ENCODE measurements at places on chromosomes 6 and 20.

GRCh38 chr20:46488451-46488850, 24.9 kb downstream of the ZNF334 start:
- no peak for DNase-seq

GRCh38 chr6:40552941-40553340, 34.2 kb downstream of the LRFN2 start:
- no peak for DNase-seq

- no peak for DNase-seq
These were observed 22.2 kb upstream of the TXLNB start for GRCh38 chr6:139313784-139314545.

DNA sequence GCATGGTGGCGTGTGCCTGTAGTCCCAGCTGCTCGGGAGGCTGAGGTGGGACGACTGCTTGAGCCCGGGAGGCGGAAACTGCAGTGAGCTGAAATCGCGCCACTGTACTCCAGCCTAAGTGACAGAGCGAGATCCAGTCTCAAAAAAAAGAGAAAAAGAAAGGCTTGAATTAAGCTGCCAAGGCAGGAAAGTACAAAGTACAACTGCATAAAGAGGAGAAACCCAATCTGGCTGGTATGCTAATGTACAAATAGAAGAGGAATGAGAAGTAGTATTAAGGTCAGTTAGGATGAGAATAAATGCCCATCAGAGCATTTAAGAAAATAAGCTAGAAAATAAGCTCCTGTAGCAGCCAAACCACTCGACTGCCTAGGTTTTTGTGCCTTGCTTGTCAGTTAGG, 23.1 kb upstream of the RPN2 start:
- DNase-seq, result no peak

DNA sequence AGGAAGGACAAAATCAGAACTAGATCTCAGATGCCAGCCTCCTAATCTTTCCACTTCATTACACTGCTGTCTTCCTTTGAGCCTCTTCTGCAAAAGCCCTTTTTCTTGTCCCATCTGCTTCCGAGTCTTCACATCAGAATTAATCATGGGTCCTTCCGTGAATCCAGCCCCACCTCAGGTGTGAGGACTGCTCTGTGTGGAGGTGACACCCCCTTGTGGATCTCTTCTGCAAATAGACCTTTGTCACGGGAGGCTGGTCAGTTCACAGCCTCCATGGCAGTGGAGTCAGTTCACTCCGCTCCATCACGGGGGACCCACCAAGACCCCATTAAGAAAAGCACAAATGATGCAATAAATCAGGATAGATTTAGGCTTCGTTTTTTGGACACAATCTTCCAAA, 171.1 kb downstream of the ADAT2 start:
- DNase-seq, result no peak

GRCh38 chr20:44990425-44990824, 24.1 kb downstream of the STK4 start:
- no peak for DNase-seq

- DNase-seq, result no peak
These were observed 169.9 kb upstream of the CST7 start for GRCh38 chr20:24779131-24779530.

DNA sequence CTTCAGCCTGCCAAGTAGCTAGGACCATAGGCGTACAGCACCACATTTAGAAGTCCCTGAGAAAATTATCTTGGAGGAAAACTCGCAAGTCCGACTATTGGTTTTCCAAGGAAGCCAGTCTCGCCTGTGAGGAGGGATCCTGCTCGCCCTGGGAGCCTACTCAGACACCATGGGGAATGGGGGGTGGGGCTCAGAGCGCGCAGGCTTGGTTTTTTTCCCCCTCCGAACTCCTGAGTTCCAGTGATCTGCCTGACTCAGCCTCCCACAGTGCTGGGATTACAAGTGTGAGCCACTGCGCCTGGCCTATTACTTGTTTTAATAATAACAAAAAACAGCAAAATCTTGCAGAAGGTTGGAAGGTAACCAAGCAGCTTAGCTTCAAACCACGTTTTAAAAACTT, 153.7 kb downstream of the OR2B2 start:
- no peak for DNase-seq

- no peak for DNase-seq
These were observed 45.4 kb upstream of the ID1 start for GRCh38 chr20:31559704-31560093.

DNA sequence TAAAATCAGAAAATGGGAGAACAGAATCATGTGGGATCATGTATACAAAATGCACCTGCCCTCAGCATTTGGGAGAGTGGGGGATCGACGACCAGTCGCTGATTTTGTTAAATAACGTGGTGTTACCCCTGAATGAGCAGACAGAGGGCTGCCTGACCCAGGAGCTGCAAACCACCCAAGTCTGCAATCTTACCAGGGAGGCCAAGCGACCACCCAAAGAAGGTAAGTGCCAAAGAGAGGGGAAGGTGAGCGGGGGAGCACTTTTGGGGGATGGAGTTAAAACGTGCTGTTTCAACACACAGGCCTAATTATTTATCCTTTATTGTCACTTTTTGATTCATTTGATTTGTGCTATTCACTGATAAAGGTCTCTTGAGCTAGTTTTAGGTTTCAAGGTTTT, 4.1 kb downstream of the ADGRB3 start:
- no peak for DNase-seq

- DNase-seq, result no peak
These were observed 20.0 kb upstream of the ZNFX1 start for GRCh38 chr20:49297605-49298530.

- DNase-seq, result no peak
These were observed 104.2 kb downstream of the SYCP2 start for GRCh38 chr20:59829054-59829785.

DNA sequence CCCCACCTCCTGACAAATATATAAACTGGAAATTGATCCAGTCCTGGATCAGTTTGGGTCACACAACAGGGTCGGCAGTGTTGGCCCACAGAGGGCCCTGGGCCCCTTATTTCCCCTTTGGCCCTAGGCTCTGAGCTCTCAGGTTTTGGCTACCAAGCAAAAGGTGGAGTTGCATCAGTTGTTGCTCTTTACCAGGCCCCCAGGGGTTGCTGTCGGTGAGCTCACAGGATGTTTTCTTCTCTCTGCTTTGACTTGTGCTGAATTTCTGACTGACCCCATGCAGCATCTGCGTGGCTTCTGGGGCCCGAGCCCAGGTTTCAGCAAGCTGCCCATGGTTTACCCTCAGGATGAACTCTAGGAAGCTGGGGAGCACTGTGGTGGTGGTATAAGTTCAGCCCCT, 44.6 kb downstream of the PPARD start:
- no peak for DNase-seq

- DNase-seq, result no peak
These were observed 2.1 kb downstream of the RPS21 start for GRCh38 chr20:62388839-62389600.

DNA sequence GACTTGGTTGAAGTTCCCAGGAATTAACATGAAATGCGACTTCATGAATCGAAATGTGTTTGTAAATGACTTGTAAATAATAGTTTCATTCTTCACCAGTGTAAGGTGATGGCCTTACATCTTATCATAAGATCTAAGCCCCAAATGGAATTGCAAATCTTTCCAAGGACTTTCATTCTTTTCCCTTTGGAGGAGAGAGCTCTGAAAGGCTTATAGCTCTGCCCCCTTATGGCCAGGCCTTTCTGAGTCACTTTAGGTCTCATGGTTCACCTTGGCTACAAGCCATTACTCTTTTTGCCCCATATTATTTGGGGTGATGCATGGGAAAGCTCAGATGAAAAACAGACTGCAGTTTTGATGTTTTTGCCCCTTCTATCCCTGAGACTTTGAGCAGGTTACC, 209.1 kb upstream of the BMP2 start:
- no peak for DNase-seq

DNA sequence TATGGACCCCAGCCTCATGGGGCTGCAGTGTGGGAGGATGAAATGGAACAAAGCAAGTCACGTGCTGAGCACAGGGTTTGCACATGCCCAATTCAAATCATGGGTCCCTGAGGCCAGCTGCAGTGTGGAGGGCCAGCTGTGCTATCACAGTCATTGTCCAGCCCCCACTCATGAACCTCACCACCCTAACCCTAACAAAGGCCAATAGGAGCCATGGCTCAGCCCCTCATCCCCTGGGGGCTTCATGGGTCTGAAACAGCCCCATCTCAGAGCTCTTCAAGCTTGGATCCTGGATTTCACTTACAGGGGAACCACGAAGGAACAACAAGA, 125.6 kb upstream of the MAFB start:
- DNase-seq, result no peak

- DNase-seq, result no peak
These were observed 107.5 kb downstream of the SLC22A3 start for GRCh38 chr6:160455541-160456213.
